CD4-positive, alpha-beta T cell treated with Interleukin-15 for 1 hour (primary cell): ENCODE measurements at places on chromosomes 7 and 10.

GRCh38 chr10:47376522-47377220 lies 7.4 kb downstream of the ZNF488 start:
- DNase-seq, result no peak

DNA sequence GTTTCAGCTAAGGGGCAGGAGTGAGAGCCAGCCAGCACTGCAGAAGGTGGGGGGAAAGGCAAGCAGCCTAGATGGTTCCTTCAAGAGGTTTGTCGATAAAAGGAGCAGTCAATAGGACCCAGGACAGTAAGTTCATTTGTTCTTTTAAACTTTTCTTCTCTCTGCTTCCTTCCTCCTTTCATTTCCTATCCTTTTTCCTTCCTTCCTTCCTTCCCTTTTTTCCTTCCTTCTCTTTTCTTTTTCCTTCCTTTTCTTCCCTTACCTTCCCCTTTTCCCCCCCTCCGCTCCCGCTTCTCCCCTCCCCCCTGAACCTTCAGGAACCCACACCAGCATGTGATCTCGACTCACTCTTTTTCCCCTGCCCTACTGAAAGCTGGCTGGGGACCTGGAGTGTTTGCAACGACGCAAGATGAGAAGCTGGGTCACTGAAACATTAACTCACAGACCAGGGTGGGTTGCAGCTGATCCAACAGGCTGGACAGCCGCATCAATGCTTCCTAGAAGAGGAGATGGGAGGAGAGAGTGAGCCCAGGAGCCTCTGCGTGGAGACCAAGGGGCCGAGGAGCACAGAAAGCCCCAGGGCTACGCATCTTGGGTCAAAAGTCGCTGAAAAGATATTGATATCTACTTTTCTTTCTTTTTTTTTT lies 103.4 kb upstream of the SDK1 start:
- DNase-seq, result no peak

GRCh38 chr7:95609277-95609971 lies 13.1 kb upstream of the PDK4 start:
- no peak for DNase-seq

DNA sequence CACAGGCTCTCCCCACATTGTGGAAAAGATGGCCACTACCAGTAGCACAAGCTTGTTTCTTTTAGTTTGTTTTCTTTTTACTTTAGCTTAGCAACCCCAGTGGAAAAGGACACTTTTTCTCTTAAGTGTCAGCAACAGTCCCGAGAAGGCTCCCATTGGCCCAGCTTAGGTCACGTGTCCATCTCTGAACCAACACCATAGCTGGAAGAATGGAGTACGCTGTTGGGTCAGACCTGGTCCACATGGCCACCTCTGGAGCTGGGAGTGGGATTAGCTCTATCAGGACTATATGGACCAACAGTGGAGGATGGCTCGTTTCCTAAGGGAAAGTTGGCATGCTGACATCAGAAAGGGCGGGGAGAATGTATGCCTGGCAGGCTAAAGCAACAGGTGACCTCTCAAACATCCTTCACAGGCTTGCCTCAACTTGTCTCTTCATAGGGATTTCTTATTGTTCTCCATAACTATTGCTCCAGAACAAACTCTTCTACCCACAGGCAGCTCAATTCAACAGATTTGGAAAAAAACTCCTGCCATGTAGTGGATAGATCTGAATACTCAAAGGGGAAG lies 27.6 kb upstream of the NEUROG3 start:
- DNase-seq, result no peak

- DNase-seq, result no peak
Measured at GRCh38 chr10:44761076-44761475, 150.1 kb upstream of the TMEM72 start.

DNA sequence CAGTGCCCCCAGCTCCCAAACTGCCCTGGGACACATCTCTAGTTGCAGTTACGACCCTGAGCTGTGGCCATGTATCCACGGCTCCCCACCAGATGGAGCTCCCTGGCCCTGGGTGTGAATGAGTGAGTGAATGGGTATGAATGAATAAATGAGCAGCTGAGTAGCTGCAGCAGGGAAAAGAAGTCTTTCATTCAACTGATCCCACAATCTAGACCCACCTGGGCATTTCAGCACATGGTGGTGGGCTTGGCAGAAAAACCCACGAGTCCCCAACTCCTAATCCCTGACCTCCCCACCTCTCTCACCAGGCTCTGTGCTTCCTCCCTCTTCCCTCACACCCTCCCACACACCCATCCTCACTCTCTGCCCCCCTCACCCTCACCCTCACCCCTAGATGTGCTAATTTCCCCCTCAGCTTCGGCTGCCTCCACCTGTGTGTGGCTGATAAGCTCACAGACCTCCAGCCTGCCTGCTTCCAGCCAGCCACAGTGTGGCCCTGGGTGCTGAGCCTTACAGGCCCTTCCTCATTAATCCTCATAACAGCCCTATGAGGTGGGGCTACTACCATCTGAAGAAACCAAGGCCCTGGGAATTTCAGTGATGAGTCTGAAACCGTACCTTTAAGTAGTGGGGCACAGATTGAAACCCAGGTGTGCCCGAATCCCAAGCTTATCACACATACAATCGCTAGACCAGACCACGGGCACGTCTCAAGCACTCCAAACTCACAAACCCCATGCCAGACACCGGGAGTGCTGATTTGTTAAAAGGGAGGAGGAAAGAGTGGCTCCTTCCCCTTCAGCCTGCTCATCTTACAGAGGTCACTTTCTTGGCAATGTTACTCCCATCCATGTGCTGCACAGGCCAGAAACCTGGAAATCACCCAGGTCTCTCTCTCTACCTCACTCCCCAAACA lies 2.2 kb upstream of the ATP6V1F start:
- no peak for DNase-seq

- DNase-seq, result no peak
Measured at GRCh38 chr7:32941681-32942414, 15.4 kb upstream of the FKBP9 start.

DNA sequence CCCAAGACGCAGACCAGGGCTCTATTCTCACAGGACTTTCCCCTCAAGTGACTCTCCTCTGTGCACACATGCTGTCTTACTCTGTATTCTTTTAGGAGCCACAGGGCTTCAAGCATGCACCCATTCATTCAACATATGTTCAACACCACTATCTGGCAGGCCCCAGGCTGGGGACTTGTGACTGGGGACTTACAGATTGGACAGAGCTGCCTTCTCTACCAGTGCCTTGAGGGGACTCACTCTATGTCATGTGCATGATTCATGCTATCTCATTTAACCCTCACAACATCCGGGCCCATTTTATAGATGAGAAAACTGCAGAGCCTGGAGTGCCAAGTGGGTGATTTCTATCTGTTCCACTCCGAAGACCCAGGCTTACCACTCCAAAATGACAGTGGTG lies 34.3 kb downstream of the MYL10 start:
- no peak for DNase-seq

DNA sequence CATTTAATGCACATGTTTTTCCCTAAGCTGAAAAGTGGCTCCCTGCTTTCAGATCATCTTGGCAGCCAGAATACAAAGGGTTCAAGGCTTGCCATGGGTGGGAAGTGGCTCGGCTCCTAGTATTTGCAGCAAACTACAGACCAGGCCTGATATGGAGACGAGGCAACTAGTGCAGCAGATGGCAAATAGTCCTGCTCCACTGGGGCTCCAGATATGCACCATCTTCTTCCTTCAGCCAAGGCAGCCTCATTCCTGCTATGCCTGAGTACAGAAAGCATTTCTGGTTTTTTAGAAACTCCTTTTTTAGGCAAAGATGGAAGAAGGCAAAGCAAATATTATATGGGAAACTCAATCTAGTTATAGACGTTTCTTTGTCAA lies 23.9 kb downstream of the LRRC4 start:
- DNase-seq, result no peak

- no peak for DNase-seq
Measured at GRCh38 chr7:18354108-18355085, 141.2 kb upstream of the HDAC9 start.

- no peak for DNase-seq
Measured at GRCh38 chr7:105650382-105650970, 69.2 kb upstream of the EFCAB10 start.

DNA sequence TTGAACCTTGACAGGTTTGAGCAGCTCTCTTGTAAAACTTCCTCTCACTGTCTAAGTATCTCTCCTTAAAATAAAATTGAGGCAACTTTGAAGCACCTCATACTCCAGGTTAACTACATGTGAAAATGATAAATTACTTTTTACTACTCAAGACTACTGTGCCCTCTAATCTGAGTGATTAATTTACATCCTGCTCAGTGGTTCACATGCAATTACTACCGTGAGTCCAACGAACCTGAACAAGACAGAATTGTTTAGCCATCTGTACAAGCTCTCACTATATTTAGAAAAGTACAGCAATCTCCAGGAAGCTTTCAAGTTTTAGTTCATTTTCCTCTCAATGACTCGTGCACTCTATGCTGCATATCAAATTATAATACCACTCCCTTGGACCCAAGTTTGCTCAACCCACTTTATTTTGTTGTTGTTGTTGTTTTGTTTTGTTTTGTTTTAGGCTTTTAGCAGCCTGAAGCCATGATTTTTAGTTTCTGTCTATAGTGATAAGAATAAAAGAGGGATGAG lies 21.2 kb downstream of the PDE1C start:
- DNase-seq, result no peak

- DNase-seq, result no peak
Measured at GRCh38 chr10:71302874-71303568, 16.0 kb upstream of the SLC29A3 start.

DNA sequence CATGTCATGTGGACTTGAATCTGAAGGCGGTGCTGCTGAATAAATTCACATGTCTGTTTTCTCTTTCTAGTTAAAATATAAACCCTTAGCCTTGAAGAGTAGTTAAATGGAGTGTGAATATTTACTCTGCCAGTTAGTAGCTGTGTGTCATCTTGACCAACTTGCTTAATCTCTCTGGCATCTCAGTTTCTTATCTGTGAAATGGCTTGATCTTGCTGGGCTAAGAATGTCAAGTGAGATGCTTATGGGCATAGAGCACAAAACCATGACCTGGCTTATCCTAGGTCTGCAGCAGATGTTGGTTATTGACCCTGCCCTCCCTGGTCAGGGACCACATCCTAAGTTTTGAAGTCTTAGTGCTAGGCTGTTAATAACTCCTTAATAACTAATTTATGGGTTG lies 16.6 kb downstream of the ARID5B start:
- no peak for DNase-seq

DNA sequence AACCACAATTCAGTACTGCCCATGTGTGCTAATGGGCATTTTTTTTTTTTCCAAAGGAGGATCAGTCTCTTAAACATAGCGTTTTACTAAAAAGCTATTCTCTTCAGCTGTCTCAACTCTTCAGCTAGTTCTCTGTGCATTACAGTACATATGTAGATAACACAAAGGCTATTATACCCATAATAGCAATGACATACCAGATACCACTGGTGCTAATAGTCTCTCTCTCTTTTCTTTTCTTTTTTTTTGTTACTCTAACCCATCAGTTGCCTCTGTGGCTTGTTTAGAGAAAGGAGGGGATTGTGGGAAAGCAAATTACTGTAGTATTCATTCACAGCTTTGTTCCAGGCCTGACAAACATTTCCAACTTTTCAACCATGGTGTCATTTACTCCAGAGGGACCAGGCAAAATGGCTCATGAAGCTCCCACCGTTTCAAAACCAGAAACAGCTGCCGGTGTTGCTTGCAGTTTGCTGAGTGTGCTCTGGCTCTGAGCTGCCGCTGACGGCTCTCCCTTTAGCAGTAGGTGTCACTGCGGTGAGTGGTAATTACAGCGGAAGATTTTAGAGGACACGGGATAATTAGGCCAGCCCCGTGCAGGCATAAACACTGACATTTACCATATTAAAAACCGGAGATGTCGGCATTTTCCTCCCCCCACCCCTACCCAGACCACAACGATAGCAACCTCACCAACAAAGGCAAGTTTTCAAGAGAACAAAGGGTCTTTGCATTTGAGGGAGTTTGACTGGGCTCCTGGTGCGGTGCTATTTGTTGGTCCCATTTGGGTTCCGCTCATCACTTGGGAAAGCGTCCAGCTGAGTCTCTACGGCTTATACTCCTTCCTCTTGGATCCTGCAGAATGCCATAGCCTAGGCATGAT lies 1005.5 kb downstream of the KCNMA1 start:
- no peak for DNase-seq

GRCh38 chr7:49580761-49581160 lies 192.7 kb upstream of the VWC2 start:
- DNase-seq, result no peak

GRCh38 chr7:29196191-29196590 lies 1.6 kb downstream of the CHN2 start:
- DNase-seq, result no peak

GRCh38 chr7:134420424-134421125 lies 38.3 kb downstream of the AKR1B1 start:
- DNase-seq, result no peak

- DNase-seq, result no peak
Measured at GRCh38 chr7:127751490-127752448, 99.8 kb downstream of the SND1 start.

GRCh38 chr7:69787736-69788431 lies 189.6 kb downstream of the AUTS2 start:
- no peak for DNase-seq

- DNase-seq, result no peak
Measured at GRCh38 chr10:63887600-63888370, 366.6 kb downstream of the REEP3 start.

- DNase-seq, result no peak
Measured at GRCh38 chr7:102376964-102377466, 19.1 kb upstream of the PRKRIP1 start.

DNA sequence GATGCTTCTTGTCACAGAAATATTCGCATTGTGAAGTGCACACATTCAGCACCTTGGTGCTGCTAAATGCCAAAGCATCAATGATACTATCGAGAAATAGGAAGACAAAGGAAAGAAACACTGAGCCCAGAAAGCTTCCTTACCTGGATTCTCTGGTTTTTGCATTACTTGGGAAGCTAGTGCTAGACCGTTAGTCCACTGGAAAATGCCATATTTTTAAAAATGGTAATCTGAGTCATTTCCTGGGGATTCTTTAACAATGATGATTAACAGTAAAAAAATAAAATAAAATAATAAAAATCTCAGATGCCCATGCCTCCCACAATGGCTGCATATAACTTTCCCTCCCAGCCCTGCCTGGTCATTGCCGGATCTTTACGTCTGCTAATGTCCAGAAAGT lies 420.1 kb upstream of the MGMT start:
- DNase-seq, result no peak

GRCh38 chr7:36366005-36366717 lies 23.5 kb upstream of the ANLN start:
- DNase-seq, result no peak

DNA sequence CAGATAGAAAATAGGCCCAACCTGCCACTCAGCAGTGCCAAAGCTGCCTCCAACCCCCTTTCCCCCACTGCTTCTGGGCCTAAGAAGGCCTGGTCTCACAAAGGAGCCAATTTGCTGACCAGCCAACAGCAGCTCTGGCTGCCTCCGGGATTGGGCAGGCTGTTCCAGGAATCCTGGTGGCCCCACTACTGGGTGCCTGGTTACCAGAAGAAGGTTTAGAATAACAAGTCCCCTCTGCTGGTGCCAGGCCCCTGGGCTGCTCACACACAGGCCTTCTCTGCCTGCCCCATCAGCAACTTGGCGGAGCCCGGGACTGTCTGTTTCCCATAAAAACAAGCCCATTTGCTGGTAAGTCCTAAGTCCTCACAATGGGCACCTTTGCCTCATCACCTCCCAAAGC lies 1.2 kb downstream of the PHKG1 start:
- no peak for DNase-seq

GRCh38 chr7:106094780-106095179 lies 17.3 kb downstream of the SYPL1 start:
- no peak for DNase-seq

GRCh38 chr10:61844116-61844822 lies 57.2 kb upstream of the ARID5B start:
- DNase-seq, result no peak

- DNase-seq, result no peak
Measured at GRCh38 chr10:60518745-60519144, 129.1 kb upstream of the ANK3 start.
